ENCODE measurements at places on chromosomes 12 and 14.

DNA sequence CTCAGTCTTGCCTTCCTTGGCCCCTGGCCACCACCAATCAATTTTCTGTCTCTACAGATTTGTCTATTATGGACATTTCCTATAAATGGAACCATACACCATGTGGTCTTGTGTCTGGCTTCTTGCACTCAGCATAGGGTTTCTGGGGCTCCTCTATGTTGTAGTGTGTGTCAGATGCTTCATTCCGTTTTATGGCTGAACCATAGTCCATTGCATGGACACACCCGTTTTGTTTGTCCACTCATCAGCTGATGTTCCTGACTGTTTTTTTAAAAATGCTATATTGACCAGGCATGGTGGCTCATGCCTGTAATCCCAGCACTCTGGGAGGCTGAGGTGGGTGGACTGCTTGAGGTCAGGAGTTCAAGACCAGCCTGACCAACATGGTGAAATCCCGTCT is 21.0 kb downstream of the ARL6IP4 start:
- no peak for DNase-seq

- DNase-seq, result no peak
Measured at GRCh38 chr12:84701041-84701440, 211.6 kb downstream of the SLC6A15 start.

- DNase-seq, result no peak
Measured at GRCh38 chr12:104459368-104459909, 2.7 kb downstream of the CHST11 start.

GRCh38 chr12:66288121-66288520 is 14.2 kb upstream of the HELB start:
- DNase-seq, result no peak

- no peak for DNase-seq
Measured at GRCh38 chr14:54489318-54489683, 521 bp upstream of the GMFB start.

GRCh38 chr14:23209651-23210423 is 26.4 kb upstream of the SLC7A8 start:
- peak; percentile 13 for DNase-seq

- DNase-seq, result no peak
Measured at GRCh38 chr14:78451319-78451695, 281.1 kb downstream of the NRXN3 start.
